Suppressor macrophage treated with lipopolysaccharide for 1 hour (primary cell): ENCODE measurements at places on chromosomes 7 and 10.

DNA sequence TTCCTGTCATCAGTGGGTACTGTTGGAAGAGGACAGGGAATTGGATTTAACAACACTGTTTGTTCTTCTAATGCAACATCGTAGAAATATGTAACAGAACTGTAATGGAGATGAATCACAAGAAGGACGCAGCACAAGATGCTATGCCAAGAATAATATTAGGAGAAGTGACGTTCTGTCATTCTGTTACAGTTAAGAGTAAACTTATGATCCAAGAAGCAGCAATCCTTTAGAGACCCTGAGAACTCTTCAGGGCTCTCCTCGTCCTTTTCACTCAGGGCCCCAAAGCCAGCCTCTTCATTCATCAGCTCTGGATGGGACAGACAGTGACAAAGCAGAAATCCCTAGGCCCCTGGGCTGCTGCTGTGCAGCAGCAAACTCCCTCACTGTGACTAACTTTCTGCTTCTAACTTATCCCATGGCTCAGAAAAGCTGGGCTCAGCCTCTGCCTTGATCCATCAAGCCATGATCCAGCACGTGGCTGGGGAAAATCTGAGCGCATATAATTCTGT is 8.7 kb upstream of the IL6 start:
- DNase-seq: no peak

DNA sequence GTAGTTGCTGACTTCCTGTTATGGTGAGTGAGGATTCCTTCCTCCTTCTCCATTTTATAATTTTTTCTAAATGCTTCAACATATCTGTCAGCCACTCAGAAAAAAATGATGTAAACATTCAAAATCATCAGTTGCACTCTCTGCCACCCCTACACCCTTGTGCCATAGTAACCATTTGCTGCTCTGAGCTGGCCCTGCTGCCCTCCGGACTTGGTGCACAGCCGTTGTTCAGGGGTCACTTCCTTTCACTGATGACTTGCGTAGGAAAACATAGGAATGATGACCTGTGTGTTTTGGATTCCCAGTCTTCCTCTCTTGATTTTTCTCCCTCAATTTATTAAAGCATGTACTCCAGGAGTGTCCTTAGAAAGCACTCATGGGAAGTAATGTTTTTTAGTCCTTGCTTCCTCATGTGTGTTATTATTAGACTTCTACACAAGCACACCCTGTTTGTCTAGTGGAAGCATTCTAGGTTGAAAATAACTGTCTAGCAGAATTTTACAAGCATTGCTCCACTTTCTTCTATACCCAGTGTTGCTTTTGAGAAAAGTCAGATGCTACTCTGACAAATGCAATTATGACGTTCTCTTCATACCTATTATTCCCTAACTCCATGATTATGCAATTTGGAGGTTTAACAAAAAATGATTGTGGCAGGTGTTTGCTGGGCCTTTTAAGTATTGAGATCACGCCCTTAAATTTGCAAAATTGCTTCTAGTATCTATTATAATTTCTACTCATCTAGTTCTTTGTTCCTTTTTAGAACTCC is 62.6 kb upstream of the MTPN start:
- no peak for DNase-seq

DNA sequence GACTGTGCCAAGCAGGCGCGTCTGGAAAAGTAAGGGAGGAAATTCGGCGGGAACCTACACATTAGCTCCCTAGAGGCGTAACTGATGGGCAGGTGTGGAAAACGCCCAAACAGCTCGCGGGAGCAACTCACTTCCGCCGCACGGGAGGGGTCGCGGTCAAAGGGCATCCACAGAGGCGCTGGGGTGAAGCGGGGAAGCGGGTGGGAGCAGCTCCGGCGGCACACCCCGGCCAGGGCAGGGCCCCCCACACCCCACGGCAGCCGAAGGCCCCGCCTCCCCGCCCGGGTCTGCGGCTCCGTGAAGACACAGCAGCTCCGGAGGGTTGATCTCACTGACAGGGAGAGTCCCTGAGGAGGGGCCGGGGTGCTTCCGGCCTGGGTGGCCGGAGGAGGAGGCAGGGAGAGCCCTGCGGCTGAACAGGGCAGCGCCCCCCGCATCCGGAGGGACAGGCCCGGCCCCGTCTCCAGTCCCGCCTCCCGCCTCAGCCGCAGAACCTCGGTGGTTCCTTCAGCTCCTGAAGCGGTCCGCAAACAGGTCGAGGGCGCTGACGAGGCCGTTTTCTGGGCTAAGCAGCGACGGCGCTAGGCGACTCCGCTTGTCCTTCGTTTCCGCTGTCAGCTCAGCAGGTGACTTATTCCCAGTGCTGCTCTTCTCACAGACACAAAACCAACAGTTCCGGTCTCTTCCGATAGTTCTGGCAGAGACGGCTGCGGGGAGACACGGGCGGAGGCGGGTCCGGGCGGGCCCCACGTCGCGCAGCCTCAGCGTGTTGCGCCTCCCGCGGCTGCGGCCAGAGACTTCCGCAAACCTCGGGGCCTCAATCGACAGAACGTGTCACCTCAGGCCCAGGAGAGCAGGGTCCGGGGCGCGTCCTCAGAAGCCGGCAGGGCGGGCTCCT is 276.1 kb downstream of the DNAJB6 start:
- DNase-seq: peak; percentile 64

DNA sequence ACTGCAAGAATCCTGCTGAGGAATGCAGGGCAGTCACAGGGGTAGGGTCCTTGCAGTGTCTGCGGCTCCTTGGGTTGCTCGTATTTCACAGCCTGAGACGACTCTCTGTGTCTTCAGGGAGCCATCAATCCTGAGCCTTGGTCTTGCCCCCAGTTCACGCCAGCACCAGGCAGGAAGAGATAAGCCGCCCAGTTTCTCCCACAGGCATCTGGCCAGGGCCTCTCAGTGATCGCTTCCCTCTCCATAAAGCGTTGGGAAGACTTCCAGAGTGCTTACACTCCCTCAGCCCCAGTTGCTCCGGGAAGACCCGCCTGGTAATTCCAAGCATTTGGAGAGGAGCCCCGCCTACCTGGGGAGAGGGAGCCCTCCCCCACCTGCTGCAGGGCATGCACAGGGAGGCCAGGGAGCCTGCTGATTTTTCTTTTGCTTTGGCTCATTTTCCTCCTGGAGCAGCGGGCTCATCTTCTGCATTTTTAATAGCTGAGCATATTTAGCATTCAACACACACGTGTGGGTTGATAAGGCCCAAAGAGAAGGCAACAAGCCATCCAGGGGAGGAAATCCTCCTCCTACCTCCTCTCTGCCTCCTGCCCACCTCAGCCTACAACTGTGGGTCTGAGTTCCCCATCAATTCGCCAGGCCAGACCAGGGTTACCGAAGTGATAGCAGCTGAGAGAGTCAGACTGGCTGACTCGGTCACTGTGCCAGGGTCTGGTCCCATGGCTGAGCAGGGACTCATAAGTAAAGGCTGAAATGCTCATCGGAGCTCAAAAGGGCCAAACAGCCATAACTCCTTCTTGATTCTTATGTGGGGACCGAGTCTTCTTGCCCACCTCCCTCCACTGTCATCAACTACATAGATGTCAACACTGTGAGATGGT is 74.4 kb upstream of the EFCAB10 start:
- DNase-seq: no peak

DNA sequence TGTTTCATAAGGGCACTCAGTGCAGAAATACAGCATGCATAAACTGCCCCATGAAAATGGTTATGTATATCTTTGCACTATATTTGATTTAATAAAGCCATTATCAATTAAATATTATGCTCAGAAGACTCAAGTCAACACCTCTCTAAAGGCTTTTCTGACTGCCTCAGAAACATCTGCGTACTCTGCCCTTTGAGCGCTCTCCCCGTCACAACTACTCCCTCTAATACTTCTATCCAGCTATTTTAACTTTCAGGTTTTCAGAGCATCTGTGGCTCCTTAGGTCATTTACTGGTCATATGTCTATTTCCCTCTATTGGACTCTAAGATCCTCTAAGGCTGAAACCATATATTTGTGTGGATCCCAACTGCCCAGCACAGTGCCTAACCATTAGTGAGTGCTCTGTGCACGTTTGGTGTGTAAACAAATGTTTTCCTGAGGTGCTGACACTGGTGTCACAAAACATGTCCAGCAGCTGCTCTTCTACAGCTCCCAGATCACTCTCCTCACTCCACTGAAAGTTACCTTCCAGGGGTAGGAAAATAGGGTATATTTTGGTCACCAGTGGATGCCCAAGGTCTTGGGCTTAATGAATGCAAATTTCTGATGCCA is 179.1 kb downstream of the BTAF1 start:
- no peak for DNase-seq

GRCh38 chr10:19488592-19489280 is 327.5 kb upstream of the PLXDC2 start:
- no peak for DNase-seq

GRCh38 chr10:59585046-59585700 is 124.5 kb downstream of the SLC16A9 start:
- DNase-seq: no peak

GRCh38 chr10:132102717-132103110 is 37.0 kb downstream of the JAKMIP3 start:
- DNase-seq: no peak

GRCh38 chr7:133258174-133258573 is 5.3 kb downstream of the EXOC4 start:
- no peak for DNase-seq

GRCh38 chr10:66045859-66046258 is 880.0 kb upstream of the LRRTM3 start:
- no peak for DNase-seq

- DNase-seq: no peak
Measured at GRCh38 chr7:30214651-30215137, 69.7 kb upstream of the ZNRF2 start.

DNA sequence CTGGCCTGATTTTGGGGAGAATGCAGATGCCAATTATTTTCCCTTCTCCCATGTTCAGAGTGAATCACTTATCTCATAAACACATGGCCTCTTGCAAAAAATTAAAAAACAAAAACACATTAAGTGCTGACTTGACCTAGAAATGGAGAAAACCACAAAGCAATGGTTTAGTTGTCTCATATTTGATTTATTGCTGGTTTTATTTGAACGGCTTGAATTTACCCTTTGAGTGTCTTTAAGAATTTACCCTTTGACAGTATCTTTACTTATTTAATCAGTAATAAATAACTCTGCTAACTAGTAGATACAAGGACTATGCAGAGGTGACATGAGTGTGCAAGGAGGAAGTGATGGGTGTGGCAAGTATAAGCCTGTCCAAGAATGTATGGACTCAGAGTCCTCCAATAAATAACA is 68.1 kb upstream of the GSDME start:
- DNase-seq: no peak

DNA sequence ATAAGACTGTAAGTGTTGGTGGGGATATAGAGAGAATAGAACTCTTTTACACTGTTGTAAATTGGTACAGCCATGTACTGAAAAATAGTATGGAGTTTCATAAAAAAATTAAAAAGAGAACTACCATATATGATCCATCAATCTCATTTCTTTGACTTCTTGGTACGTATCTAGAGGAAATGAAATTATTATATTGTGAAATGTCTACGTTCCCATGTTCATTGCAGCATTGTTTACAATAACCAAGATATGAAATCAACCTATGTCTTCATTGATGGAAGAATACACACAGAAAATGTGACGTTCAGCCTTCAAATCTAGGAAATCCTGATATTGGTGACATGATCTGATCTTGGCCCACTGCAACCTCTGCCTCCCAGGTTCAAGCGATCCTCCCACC is 32.0 kb downstream of the SHOC2 start:
- DNase-seq: no peak

GRCh38 chr10:14560791-14561765 is 213.6 kb downstream of the FAM107B start:
- DNase-seq: no peak

- no peak for DNase-seq
Measured at GRCh38 chr7:121329191-121330052, 622 bp downstream of the WNT16 start.

DNA sequence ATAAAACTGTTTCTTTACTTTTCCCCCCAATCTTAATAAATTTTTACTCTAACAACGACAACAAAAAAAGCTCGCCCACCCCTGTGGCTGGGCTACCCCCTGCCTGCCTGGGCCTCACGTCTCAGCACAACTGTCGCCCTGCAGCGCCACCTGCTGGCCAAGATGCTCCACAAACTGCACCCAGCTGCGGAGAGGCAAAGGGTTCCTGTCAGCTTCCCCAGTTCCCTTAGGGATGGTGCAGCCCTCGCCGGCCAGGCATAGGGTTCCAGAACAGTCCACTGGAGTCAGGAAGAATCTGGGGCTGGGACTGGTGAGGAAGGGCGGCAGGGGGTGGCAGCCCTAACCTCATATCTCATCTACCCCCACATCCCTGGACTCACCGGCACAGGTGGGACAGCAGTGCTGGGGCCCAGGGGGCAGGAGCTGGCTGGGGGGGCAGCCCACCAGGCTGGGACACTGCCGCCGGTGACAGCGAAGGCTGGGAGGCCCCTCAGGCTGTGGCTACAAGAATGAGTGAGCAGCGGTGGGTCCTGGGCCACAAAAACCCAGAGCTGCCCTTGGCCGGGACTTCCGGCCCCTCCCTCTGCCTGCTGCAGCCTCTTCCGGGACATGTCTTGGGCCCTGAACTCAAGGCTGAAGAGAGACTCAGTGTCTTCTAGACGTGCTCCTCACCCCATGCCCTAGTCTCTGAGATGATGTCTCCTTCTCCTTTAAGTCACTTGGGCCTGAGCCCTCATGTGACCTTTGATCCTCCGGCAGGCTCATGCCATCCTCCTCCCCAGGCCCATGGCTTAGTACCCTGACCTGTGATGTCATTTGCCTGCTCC is 21.2 kb downstream of the ATP6V1F start:
- DNase-seq: peak; percentile 93

DNA sequence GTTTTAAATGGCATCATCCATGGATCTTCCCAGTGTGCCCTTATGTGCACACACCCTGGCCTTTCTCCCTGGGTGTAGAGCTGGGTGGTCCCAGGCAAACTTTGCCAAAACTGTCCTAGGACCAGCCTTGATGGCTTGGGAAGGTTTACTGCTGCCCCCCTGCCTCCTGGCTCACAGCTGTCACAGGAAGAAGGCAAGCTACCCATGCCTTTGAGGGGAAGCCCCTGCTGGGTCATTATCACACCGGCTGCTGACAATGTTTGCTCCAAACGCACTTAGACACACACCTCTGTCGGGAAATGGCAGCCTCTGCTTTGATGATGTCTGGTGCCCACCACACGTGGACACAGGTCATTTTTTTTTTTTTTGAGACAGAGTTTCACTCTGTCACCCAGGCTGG is 25.2 kb upstream of the FIGNL1 start:
- DNase-seq: no peak

GRCh38 chr10:33333260-33334101 is 986 bp downstream of the NRP1 start:
- DNase-seq: peak; percentile 52

- no peak for DNase-seq
Measured at GRCh38 chr7:630111-630511, 96.4 kb upstream of the DNAAF5 start.
